ENCODE measurements at places on chromosomes 3 and 15.
A peak's percentile ranks its signal among the peaks of the same experiment; 100 is the strongest.

GRCh38 chr15:56734013-56734635, 815 bp upstream of the ZNF280D start:
- no peak for DNase-seq

DNA sequence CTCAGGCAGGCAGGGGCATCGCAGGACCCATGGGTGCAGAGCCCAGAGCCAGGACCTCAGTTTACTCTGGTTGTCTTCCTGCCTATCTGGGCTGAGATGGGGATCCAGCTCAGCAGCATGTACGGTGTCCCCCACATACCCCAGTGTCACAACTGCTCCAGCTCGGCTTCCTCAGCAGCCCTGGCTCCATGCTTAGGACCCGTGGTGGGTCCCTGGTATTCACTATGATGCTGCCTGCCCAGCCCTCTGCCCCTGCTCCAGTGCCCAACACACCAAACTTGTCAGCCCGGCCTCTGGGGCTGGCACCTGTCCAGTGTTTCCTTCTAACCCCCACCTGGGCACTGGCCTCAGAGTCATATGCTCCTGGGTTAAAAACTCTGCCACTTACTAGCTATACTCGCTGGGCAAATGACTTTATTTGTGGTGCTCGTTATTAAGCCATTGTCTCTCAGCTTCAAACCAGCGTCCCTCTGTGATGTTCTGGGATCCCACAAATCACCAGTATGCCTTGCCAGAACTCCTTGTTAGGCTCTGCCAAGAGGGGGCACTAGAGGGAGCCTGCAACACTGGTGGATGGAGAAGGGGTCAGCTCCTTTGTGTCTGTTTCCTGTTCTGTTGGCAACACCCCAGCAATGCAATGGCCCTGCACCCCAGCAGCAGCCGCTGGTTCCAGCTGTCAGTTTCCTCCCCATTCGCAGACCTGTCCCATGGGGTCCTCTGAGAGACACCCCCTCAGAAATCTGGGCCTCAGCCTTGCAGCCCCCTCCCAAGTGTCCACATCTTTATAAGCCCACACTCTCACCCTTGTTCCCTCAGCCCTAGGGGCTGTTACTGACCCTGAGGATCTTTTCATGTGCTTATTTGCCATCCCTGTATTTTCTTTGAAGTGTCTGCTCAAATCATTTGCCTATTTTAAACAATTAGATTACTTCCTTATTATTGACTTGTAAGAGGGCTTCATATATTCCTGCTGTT, 24.1 kb upstream of the MRPS22 start:
- DNase-seq = peak; percentile 6

DNA sequence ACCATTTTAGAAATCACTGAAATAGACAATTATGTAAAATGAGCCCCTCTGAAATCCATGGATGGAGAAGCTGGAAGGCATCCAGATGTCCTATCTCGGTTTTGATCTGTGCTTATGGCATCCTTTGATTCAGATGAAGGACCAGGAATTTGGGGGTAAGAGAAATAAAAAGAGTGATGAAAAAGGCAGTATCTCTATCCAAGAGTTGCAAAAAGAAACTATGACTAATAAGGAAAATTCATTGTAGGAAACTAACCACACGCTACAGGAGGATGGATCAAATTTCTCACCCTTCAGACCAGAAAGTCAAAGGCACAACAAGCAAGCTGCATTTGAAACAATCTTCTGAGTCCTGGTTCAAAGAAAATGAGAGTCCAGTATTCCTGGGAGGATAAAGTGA, 34.8 kb downstream of the SRGAP3 start:
- no peak for DNase-seq

- DNase-seq = no peak
Observed at GRCh38 chr15:89003865-89004725, 84.2 kb upstream of the ABHD2 start.

GRCh38 chr15:85477061-85477460, 96.7 kb downstream of the AKAP13 start:
- DNase-seq = no peak

DNA sequence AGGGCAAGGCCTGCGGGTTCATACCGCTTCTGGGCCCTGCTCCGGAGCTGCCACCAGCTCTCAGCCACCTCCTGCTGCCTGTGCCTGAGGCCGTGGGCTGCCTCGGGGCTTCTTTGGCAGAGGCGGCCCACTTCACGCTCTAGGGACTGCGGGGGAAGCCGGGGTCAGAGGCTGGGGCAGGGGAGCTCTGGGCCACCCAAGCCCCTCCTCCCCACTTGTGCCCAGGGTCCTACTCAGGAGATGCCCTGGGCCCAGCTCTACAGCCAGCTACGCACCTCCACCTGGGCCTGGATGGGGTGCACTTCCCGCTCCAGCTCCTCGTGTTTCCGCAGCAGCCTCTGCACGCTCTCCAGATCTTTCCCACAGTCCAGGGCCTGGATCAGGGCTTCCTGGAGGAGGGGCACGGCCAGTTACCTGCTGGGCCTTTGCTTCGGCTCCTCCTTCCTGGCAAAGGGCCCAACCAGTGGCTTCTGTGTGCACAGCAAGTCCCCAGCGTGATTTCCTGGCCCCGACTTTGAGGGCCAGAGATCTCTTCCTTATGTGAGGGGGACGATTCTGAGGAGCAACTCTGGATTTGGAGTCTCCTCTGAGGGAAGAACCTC, 24.0 kb downstream of the PLA2G4B start:
- DNase-seq = no peak

DNA sequence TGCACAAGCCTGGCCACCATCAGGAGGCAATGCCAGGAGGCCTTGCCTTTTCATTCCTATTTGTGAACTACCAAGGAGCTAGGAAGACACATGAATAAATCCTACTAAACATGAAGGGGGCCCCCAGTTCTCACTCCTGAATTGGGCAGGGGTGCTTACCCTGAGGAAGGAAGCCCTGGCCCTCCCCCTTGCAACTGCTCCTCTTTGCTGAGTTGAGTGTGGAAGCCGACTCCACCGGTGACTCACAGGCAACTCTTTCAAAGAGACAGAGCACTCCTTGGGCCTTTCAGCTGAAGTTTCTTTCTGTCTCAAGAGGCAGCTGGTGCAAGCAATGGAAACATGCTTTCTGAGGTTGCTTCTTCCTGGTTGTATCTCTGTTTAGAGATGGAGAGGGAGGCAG, 1.7 kb downstream of the GABRG3 start:
- DNase-seq = no peak

DNA sequence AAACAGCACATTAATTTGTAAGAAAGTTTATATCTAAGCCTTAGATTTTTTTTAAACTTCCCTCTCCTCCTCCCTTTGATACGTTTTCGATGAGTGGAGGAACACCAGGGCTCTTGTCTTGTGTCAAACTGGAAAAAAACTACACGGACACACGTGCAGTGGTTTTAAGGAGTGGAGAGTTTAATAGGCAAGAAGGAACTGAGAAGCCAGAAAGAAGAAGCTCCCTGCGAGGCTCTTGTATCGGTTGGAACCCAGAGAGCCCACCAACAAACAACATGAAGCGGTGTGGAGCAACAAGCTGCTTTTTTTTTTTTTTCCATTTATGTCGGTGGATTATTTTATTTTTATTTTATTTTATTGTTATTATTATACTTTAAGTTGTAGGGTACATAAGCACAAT, 18.6 kb downstream of the NDUFB4 start:
- no peak for DNase-seq

DNA sequence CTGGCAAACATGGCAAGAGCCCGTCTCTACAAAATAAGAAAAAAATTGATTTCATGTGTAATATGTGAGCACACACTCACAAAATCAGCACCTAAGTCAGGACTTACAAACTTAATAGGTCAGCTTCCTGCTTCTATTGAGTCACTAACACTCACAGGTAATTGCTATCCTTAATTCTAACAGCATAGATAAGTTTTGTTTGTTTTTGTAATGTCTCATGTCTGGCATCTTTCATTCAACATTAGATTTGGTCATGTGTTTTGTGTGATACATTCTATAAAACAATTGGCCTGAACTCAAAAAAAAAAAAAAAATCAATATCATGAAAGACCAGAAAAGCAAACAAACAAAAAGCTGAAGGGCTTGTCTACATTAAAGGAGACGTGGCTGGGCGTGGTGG, 564.7 kb downstream of the AGBL1 start:
- DNase-seq = no peak

DNA sequence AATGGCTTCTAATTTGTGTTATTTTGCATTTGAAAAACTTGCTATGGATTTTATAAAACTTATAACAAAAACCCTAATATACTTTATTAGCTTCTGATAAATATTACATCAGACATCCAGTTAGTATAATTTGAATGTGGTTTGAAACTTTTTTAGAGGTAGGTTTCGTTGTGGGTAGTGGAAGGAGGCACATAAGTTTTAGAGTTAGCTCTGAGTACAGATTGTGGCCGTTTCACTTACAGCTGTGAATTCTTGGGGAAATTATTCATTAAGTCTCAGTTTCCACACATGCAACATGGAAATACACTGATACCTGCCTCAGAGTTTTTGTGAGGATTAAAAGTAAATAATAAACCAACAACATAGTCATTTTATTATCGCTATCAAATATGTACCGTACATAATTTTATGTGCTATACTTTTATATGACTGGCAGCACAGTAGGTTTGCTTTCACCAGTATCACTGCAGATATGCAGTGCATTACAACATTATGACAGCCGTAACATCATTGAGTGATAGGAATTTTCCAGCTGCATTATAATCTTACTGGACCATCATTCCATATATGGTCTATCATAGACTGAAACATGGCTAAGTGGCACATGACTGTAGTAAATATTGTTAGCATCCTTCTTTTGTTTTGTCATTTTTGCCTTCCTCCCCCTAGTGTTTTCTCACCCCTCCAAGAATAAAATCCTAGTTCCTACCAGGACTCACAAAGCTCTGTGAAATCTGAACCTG, 175.6 kb downstream of the AKAP13 start:
- no peak for DNase-seq

- DNase-seq = no peak
Observed at GRCh38 chr15:81825136-81825535, 220.7 kb downstream of the MEX3B start.

DNA sequence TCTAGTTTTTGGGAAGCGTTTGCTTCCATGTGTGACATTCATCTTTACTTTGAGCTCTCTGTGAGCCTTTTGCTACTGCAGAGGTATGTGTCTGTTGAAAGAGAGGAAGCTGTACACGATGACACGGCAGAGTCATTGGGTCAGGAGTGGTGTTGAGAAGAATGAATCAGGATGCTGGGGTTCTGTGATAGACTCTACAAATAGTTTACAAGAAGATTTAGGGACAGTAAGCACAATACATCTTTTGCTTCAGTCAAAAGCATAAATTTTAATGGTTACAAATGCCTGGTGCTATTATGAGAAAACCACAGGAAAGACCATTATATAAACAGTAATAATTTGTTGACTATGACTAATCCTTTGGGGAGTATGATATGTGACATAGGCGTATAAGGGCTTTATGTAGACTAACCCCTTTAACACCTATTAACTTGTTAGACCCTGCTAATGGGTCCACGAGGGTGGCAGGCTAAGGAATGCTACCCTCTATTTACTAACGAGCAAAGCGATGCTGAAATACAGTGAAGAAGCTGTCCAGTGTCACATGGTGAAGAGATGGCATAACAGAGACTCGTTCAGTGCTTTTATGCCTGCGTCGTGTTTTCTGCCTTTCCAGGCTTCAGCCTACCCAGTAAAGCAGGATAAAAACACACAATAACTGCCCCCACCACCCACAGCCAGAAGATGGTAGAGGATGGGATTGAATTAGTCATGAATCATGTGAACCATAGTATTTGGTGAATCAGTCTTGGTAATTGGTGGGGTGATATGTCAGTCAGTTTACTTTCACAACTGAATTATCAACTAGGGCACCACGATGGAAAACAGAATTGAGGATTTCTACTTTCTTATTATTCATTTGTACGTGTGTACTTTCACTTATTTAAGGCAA, 118.8 kb downstream of the LPP start:
- no peak for DNase-seq

GRCh38 chr3:101574388-101575112, 570 bp downstream of the PCNP start:
- peak; percentile 28 for DNase-seq

GRCh38 chr3:117547956-117548550, 838.5 kb downstream of the TUSC7 start:
- no peak for DNase-seq

GRCh38 chr15:39860200-39860599, 59.9 kb downstream of the GPR176 start:
- DNase-seq = no peak

- no peak for DNase-seq
Observed at GRCh38 chr3:54870423-54870822, 57.4 kb downstream of the LRTM1 start.

GRCh38 chr3:1583044-1583443, 490.2 kb downstream of the CNTN6 start:
- no peak for DNase-seq

- DNase-seq = no peak
Observed at GRCh38 chr3:195236076-195236798, 34.7 kb downstream of the XXYLT1 start.

GRCh38 chr3:145704020-145704419, 457.0 kb downstream of the PLOD2 start:
- no peak for DNase-seq

- DNase-seq = no peak
Observed at GRCh38 chr15:27782125-27782524, 317.0 kb downstream of the OCA2 start.

DNA sequence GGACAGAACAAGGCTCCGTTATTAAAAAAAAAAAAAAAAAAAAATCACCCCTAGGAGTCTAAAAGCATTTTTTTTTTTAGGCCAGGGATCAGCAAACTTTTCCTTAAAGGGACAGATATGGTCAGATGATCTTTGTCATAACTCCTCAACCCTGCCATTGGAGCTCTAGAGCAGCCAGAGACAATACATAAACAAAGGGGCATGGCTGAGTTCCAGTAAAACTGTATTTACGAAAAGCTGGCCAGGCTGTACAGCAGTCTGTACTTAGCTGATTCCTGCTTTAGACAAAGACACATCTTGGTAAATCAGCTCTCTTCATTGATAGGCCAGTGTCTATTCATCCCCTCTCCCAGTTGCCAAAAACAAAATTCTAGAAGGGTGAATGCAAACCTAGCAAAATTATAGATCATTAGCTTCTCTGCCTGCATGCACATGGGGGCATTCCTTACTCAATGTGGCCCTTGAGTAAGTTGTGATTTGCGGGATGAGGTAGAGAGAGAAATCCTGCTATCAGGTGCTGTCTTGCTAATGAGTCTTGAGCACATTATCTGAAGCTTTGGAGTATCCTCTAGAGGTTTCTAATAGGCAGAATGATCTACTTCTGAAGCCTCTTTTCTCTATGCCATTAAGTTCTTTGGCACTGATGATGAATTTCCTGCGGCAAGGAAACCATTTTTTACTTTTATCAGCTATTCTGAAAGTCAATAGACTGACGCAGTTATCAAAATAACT, 35.2 kb downstream of the SENP8 start:
- no peak for DNase-seq

- DNase-seq = no peak
Observed at GRCh38 chr15:70447521-70447920, 315.8 kb downstream of the UACA start.

All from NCI-H1694 (cell line).